ENCODE measurements at places on chromosomes 5 and 9. TPM values are rescaled to one million over a fixed set of nuclear protein-coding genes. Genes with fewer than 3 reads are reported as not detected.

Gene CPEB4
- 6.1 TPM for total RNA-seq

Gene SLC45A2
- total RNA-seq: not detected

Gene SRA1
- total RNA-seq: 24.0 TPM

Gene SERINC5
- total RNA-seq: 11.1 TPM

Gene TRPM3
- 0.75 TPM for total RNA-seq
